ENCODE measurements at places on chromosomes 11 and 22.

- DNase-seq = no peak
These were observed 855 bp upstream of the MS4A5 start for GRCh38 chr11:60428517-60428916.

GRCh38 chr11:116927163-116927974 lies 89.9 kb upstream of the APOA1 start:
- no peak for DNase-seq

DNA sequence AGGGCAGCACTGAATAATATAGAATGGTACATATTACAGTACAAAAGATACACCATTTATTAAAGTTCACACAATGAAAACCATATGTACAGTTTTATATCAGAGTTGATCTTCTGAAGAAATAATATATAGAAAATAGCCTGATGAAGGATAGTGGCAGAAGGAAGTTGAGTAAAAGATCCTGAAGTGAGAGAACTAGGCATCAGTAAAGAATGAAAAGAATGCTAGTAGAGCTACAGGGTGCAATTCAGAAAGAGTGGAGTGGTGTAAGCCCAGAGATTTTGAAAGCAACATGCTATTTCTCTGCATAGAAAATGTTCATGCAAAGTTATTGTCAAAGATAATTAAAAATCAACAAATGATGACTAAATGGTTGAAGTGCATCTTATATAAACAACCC lies 1552.7 kb upstream of the TENM4 start:
- DNase-seq = no peak

- DNase-seq = peak; percentile 14
These were observed 931 bp downstream of the CADM1 start for GRCh38 chr11:115503083-115503885.
